ENCODE measurements at places on chromosomes 1 and 21.
A peak's percentile ranks its signal among the peaks of the same experiment; 100 is the strongest.

DNA sequence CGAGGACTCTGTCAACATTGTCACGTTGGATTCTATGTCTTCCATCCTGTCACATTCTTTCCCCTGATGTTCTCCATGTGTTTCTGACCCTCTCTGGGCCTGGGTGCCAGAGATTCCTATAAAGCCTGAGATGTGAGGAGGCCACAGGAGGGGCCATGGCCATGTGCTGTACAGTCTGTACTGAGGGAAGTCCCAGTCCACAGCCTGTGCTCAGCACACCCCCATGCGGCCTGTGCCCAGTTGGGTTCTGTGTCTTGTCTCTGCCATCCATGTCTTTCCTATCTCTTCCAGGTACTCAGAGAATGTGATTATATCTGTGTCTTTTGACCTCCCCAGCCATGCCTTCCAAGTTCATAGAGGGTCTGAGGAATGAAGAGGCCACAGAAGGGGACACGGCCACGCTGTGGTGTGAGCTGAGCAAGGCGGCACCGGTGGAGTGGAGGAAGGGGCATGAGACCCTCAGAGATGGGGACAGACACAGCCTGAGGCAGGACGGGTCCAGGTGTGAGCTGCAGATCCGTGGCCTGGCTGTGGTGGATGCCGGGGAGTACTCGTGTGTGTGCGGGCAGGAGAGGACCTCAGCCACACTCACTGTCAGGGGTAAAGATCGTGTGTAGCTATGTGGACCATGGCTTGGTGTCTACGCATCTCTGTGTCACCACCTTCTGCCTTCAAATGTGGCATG is 86.1 kb downstream of the OBSCN start:
- DNase-seq, result no peak

GRCh38 chr1:173568483-173568882 is 34.4 kb downstream of the SLC9C2 start:
- DNase-seq, result no peak

- DNase-seq, result no peak
Measured at GRCh38 chr1:234942012-234942332, 186.7 kb downstream of the TOMM20 start.

DNA sequence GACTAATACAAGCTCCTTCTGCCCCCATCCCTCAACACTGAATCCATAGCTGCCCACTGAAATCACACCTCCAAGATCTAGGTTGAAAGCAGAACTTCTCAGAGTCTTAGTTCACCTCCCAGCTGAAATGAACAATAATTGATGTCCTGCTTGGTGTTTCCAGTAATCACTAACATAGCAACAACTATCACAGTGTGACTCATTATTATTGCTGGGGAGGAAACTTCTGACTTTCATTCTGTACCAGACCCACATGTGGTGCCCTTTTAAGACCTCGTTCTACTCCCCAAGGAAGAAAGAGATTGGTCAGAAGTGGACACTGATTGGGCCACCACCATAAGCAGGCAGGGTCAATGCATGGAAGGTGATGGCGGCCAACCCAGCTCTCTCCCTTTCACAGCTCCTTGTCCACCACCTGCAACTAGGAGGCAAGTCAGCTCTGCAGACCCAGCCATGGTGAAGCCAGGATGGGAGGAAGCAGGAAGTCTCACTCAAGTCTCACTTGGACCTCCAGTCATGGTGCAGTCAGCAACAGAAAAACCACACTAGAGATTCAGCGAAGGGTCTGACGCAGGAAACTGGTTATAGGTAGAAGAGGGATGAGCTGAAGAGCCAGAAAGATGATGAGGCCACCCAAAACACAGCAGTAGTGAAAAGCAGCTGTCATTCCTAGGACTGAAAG is 720.2 kb downstream of the PTPRU start:
- no peak for DNase-seq

DNA sequence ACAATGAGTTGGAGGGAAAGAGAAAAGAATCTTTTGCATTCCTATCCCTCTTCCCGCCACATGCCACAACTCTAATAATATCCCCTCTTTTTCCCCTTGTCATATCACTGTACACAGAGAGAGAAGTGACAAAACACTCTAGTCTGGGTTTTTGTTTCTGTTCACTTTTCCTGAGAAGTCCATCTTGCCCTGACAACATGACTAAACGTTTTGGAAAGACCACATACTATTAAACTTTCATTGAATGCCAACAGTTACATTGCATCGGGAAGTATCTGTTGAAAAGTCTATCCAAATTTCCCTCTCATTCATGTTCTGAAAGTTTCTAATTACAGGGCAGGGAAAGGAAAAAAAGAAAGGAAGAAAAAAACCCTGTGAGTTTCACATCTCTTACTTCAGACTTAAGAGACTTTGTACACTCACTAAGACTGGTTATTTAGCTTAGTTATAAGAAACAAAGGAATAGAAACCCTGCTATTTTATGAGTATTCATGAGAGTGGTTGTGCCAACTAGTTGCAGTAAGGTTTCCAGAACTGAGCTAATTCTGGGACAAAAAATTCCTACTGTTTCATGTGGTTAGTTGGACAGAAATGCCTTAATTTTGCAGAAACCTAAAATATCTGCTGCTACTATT is 16.9 kb downstream of the PLA2G4A start:
- DNase-seq, result peak; percentile 51

DNA sequence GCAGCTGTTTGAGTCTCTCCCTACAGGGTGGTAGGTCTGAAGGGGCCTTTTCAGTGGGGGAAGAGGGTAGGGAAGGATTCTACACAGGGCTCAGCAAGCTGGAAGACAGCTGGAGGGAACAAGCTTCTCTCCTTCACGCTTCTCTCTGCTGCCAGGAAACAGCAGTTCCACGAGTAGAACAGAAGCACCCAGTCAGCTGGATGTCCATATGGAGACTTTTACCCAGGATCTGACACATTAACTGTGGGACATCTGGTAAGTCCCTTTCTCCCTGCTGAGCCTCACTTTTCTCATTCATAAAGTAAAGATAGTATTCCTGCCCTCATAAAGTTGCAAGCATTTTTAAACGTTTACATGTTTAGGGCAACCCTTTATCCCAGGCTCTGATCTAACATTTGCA is 280.3 kb downstream of the OMA1 start:
- no peak for DNase-seq

DNA sequence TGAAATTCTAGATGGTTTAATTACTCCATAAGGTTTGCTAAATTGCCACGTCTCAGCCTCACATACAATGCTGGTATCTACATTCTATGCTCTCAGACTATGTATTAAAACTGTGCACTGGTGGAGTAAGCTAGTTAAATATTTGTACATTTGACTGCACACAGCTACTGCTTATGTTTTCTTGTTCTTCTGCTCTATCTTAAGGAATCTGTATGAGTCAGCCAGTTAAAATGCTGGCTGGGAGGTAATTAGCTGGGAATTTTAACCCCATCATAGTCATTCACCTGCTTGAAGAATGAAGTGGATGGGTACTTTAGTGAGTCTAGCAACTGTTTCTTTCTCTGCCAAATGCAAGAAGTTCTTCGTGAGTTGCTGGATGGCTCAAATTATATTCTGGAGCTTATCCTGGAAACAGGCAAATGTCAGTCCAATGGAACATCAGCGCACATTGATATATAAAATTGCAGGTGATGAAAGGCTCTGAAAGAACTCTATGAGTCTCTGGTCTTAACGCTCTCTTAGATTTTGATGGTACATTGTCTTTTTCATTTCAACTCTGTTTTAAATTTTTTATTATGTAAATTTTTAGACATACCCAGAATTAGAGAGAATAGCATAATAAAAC is 83.4 kb downstream of the BACH1 start:
- no peak for DNase-seq

DNA sequence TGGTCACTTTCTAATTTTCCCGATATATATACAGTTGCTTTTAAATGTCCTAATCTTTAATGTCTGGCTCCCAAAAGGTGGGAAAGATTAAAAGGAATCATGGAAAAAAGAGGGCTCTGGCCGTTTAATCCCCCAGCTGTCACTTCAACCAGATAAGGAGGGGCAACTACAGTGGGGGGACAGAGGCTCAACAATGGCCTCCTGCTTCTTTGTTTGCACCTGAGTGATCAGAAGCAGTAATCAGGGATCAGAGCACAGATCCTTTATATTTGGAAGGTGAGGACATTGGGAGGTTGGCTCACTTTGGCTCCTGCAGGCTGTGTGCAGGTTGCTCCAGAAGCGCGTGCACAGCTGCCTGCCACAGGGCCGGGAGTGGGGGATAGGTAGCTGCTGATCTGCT is 212.8 kb downstream of the FMN2 start:
- DNase-seq, result no peak

- no peak for DNase-seq
Measured at GRCh38 chr1:96075704-96076455, 645.7 kb upstream of the PTBP2 start.

DNA sequence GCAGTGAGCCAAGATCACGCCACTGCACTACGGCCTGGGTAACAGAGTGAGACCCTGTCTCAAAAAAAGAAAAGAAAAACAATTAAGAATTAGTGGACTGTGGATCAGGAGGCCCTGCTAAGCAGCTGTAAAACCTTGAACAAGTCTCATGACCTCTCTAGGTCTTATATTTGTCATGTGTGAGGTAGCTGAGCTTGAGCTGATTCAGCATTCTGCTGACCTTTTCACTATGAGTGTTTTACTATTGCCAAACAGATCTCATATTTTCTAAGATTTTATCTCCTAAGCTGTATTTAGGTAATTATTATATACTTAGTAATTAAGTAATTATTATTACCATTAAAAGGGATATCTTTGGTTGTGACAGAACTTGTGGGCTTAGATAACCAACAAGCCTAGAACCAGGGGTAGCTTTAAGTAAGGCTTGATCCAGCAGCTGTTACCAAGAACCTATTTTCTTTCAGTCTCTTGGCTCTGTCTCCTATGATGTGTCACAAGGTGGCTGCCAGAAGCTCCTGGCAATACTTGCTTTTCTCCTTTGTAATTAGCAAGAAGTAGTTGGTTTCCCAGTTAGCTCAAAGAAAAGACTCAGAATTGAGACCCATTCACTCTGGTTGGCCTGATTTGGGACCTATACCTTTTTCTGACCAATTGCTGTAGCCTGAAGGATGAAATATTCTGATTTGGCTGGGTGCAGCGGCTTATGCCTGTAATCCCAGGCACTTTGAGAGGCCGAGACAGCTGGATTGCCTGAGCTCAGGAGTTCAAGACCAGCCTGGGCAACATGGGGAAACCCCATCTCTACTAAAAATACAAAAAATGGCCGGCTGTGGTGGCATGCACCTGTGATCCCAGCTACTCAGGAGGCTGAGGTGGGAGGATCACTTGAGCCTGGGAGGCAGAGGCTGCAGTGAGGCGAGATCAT is 8.5 kb upstream of the ZC3H12A start:
- DNase-seq, result no peak

DNA sequence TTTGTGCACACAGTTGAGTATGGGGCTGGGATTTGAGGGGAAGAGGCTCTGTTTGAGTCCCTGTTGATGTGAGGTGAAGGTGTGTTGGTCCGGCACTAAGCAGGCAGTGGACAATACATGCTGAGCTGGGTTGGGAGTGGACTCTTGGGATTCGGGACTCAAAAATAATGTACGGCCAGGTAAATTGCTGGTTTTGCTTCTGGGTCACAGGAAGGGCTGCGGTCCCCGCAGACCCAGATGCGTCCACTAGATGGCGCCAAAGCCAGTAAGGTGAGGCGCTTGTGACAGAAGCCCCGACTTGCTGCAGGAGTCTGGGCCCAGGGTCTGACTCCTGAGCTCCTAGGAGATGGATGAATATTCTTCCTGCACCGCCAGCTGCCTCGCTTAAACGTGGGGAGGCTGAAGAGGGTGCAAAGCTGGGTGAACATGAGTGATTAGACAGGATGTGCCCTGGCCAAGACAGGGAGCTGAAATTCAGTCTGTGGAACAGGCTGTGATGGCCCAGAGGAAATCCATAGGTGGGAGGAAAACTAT is 61.4 kb downstream of the ACBD3 start:
- peak; percentile 92 for DNase-seq

DNA sequence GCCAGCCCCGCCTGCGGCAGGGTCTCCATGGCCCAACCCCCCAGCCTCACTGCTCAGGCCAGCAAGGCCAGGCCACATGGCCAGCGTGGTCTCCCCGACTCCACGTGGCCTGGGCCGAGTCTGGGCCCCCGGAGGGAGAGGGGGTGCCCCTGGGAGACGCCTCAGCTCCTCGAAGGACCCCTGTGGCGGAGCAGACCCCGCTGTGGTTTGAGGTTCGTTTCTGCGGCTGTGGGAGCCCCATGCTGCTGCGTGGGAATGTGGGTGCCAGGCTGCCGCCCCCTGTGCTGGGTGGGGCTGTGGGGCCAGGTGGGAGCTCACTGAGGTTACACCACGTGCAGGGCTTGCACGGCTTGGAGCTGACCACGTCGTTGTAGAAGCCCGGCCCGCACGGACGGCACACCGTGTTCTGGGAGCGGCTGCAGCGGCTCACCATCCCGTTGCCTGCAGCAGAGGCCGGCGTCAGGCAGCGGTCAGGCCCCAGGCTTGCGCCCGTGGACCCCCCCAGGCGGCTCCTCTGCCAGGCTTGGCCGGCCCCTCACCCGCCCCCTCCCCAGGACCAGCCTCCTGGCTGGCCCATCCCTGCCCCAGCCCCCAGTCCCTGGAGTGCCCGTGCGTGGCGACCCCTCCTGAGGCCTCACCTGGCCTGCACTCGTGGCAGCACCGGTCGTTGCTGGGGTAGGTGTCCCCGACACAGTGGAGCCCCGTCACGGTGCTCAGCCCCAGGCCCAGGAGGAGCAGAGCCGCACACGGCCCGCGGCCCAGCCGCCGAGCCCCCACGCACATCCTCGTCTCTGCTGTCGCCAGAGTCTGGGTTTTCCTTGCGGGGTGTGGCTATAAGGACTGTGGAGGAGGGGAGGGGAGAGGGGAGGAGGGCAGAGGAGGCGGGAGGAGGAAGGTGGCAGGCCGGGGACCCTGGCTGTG is at the start of gene TNFRSF4:
TNFRSF4 (minus strand) TSS at position 809 of the 921 bp plus-strand sequence; CDS start at position 783, 26 bp downstream.
- DNase-seq, result no peak

GRCh38 chr1:86346388-86346787 is 49.7 kb downstream of the ODF2L start:
- no peak for DNase-seq

Measured in OCI-M1 (cell line).